MM.1S (cell line): ENCODE measurements at places on chromosomes 5 and 9.

GRCh38 chr5:73450672-73451223, 2.2 kb upstream of the FOXD1 start:
- DNase-seq, result no peak

DNA sequence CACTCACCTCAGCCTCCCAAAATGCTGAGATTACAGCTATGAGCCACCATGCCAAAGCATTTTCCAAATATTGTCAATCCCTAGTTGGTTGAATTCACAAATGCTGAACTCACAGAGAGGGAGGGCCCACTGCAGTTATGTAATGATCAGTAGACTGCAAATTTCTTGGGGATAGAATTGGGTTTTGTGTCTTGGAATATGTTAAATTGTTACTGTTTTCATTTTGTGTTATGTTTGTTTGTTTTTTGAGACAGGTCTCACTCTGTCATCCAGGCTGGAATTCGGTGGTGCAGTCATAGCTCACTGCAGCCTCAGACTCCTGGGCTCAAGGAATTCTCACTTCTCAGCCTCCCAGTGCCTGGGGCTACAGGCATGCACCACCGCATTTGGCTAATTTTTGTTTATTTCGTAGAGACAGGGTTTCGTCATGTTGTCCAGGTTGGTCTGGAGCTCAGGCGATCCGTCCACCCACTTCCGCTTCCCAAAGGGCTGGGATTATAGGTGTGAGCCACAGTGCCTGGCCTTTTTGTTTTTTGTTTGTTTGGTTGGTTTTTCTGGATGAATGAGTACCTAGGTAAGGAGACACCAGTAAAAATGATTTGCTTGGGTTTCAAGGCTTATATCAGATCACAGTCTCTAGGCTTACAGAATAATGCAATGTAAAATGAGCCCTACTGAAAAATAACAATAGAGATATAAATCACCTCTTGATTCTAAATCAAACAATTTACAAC, 31.5 kb upstream of the LMNB1 start:
- DNase-seq, result no peak

GRCh38 chr9:121830441-121831140, 179.2 kb downstream of the DAB2IP start:
- DNase-seq, result no peak

DNA sequence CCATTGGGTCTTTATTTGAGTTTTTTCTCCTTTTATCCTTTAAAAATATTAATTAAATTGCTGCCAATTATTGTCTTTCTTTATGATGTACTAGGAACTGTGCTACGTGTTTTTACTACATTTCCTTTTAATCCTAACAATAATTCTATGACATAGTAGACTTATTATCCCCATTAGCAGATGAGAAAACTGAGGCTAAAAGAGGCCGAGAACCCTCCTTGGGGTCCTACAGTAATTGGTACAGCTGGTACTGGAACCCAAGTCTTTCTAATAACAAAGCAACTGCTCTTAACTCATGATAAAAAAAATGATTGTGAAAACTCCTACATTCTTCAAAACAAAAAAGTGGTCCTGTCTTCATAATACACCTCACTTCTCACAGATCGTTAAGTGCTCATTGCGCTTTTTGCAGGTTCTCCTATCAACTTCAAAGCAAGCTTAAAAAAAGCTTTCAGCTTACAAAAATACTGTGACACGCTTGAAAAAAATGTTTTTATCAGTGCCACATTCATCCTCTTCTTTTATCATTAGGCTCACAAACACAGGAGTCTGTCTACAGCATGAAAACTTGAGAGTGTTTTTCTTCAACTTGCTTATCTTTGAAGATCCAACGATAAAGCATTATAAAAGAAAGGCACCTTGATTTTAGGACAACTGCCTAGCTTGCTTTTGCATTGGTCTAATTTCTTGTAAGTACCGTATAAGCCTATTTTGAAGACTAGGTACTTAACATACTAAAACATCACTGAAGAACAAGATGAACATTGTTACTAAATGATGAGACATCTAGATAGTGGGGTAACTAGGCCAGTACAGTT, 32.4 kb downstream of the FYB1 start:
- no peak for DNase-seq

DNA sequence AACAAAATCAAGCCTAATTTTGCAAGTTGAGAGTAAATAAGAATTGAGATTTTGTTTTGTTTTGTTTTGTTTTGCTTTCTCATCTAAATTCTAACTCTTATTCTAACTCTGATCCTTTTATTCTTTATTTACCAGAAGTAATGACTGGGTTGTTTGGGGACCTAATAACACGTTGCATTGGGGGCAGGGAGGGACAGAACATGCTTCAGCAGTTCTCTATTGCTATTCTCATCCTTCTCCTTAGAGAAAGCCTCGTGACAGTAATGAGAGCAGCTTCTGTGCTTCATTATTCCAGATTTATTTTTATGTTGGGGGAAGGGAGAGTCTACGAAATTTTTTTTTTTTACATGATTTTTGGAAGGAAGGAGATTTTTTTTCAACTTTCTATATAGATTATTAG, 21.1 kb downstream of the CPEB4 start:
- peak; percentile 82 for DNase-seq
